ENCODE measurements at places on chromosomes 2 and 18.

DNA sequence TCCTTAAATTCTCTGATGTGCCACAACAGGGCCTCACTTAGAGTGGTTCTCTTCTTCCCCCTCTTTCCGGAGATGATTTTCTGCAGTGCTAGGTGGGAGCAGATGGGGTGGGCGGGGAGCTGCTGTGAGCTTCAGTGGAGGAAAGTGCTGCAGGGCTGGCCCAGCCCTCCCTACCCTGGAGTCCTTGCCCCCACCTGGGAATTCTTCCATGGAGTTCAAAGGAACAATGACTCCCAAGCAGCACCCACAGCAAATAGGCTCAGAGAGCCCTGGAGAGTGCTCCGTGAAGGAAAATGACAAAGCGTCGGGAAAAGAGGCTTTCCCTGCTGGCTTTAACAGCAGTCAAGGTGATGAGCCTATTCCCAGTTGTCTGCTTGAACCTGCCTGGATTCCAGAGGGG lies 28.8 kb downstream of the LOXHD1 start:
- DNase-seq = no peak

DNA sequence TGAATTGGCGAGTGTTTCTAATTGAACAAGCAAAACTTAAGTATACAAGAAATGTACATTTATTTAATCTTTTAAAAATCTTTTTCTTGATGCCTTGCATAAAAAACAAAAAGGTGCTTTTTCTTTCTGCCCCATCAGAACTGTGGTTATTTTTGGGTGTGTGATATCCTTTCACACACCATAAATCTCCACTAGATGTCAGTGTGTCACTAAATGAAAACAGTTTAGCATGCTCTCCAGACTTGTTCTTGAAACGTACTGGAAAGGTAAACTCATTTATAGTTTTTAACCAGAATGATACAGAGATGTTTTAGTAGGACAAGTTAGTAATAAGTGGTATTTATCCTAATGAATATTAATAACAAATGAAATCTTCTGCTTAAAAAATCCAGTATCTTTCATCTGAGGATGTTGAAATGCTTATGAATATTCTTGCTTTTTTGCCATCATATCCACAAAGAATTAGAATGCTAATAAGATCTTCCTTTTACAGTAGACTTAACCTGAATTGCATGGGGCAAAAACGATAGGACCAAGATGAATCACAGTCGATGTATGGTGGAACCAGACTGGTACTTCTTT lies 96.8 kb downstream of the UBE2E3 start:
- DNase-seq = no peak

GRCh38 chr18:67300498-67300897 lies 216.0 kb downstream of the DSEL start:
- no peak for DNase-seq

- no peak for DNase-seq
Observed at GRCh38 chr2:96874198-96874831, 4.4 kb upstream of the SEMA4C start.

DNA sequence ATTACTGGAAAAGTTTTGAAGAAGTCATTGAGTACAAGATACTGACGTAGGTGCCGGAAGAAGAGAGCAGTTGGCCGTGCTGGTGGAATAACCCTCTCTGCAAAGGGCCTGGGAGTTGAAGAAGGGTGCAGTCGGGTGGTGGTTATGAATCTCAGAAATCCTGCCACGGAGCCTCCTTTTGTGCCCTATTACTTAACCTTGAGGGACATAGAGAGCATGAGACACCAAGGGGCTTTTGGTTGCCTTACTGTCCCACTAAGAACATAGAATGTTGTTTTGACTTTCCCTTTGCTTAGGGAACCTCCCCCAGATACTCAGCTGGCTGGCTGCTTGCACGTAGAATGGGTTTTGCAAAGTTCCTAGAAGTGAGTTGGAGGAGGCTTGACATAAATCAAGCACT lies 1.3 kb upstream of the CD28 start:
- no peak for DNase-seq

GRCh38 chr2:15582710-15583357 lies 8.8 kb upstream of the DDX1 start:
- no peak for DNase-seq

- DNase-seq = no peak
Observed at GRCh38 chr2:33765122-33765521, 166.0 kb upstream of the FAM98A start.

DNA sequence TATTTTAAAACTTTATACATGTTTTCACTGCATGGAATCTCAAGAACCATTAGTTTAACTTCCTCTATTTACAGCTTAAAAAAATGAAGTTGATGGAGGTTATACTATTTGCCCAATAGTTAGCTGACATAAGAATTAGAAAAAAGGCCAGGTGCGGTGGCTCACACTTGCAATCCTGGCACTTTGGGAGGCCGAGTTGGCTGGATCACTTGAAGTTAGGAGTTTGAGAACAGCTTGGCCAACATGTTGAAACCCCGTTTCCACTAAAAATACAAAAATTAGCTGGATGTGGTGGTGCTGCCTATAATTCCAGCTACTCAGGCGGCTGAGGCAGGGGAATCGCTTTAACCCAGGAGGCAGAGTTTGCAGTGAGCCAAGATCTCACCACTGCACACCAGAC lies 125.1 kb upstream of the CDH19 start:
- no peak for DNase-seq

GRCh38 chr2:200930947-200931626 lies 32.4 kb downstream of the ORC2 start:
- DNase-seq = no peak

DNA sequence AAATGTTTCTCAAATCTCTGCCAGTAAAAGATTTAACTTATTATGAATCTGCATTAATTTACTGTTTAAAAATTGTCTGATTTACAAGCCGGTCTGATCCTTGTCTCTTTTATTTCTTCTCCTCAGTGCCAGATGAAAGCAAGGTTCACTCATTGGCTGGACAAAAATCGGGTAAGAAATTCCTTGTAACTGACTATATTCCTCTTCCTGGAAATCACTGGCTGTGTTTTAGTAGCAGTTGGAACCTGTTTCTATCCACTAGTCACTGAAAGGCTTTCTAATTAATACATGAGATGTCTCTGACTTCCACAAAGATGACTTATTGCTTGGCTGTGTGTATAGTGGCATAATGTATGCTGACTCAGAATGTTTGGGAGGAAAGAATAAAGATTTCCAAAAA lies 436.6 kb upstream of the NRP2 start:
- DNase-seq = no peak

- DNase-seq = no peak
Observed at GRCh38 chr18:25650201-25650941, 298.4 kb upstream of the ZNF521 start.

- DNase-seq = no peak
Observed at GRCh38 chr2:88874063-88874657, 182.7 kb downstream of the RPIA start.

- DNase-seq = no peak
Observed at GRCh38 chr2:145411493-145411892, 891.6 kb upstream of the ZEB2 start.

GRCh38 chr2:216685327-216685875 lies 9.9 kb downstream of the IGFBP5 start:
- DNase-seq = no peak

- DNase-seq = no peak
Observed at GRCh38 chr2:19870792-19871191, 31.0 kb downstream of the TTC32 start.

DNA sequence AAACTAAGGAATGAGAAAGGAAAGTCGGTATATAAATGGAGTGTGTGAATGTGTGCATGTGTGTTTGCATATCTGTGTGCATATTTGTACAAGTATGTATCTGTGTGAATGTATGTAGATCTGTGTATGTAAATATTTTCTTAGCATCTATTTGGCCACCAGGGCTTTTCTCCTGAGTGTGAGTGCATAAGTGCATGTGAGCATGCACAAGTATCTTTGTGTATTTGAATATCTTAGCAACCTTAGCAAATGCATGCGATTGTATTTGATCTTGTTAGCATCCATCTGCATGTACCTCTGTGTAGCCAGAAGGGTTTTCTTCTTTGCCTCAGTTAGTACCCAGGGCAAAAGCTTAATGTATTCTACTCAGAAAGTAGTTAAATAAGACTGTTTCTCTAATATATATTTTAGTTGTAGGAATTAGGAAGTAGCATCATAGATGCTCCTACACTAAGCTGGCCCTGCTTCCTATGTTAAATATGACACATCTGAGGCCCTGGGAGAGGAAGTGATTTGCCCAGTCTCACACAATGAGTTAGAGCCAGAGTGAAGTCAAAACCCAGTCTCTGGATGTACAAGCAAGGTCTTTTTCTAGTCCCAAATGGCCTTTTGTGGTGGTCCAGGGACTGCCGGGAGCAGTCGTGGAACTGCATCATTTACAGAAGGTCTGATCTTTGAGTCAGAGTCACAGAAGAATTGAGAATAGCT lies 9.2 kb downstream of the FKBP1B start:
- no peak for DNase-seq

- no peak for DNase-seq
Observed at GRCh38 chr2:207110310-207110709, 55.4 kb downstream of the KLF7 start.

DNA sequence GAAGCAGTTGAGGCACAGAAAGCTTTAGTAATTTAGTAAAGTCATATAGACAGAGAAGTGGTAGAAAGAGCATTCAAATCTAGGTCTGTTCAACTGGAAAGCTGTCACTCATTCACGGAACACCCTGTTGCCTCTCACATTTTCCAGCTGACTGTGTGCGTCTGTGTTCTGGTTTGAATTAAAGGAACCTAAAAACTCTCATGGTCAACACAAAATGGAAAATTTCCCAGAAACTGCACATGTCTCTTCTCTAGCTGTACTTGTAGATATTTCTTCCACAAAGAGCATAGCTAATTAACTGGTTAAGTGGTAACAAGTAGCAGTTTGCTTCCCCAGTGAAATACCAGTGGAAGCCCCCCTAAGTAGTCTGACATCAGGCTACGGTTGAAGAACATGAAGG lies 390.8 kb downstream of the TGIF1 start:
- DNase-seq = no peak

DNA sequence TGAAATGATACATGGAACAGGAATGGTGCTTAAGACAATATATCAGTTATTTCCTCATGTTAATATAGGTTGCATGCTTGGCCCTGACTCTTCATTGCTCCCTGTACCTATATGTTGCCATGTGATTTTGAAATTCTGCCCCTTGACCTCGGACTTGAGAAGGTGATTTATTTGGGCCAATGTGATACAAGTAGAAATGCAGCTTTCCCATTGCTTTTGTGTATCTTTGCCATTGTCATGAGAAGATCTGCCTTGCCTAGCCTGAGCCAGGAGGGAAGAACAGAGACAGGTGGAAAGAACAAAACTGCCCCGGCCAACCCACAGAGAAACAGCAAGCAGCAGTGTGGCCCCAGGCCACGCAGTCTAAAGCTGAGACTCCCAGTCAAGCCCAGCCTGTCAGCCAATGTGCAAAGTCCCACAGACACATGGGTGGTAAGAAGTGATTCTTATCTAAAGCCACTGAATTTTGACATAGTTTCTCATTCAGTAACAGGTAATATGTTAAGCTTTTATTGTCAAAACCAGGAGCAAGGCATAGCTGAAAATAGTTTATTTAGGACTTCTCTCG lies 245.7 kb upstream of the RND3 start:
- no peak for DNase-seq

DNA sequence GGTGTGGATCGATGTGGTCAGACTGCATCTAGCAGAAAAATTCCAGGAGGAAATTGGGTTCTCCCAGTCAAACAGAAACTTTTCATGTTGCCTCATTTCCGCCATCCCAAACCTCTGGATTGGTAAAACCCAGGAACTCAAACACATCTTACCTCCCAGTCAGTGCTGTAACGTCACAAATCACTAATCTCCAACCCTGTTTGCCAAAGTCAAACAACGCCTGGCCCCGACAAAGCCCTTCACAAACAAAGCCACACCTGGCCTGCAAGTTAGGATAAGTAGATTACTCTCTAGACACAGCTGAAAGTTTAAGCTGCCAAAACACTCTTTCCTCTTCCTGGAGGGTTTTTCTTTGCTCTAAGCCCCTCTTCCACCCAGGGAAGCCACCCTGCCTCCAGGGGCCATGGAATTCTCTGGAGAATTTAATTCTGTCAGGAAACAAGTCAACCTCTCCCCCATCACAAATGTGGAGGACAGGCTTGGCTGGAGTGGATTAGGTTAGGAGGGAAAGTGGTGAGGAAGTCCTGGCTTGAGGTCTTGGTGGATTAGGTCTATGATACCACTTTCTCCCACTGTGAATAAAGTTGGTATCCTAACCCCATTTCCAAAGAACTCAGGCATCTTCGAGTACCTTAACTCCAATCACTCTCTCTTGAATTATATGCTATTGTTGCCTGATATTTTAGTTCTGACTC lies 86.7 kb downstream of the LYPD6B start:
- no peak for DNase-seq

DNA sequence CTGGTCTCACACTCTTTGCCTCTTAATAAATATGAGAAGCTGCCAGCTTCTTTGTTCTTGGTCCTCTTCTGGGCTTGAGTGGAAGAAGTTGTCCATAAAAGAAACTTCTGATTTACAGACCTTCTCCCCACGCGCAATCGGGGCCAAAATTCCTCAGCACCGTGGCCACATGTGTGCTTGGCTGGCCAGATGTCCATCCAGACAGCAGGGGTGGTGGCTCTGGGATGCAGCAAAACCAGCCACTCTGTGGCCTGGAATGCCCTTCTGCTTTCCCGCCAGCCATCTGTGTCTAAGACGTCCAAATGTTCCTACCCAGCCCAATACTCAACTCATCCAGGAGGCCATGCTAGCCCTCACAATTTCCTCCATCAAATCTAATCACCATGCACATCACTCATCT lies 250.8 kb downstream of the EN1 start:
- no peak for DNase-seq

DNA sequence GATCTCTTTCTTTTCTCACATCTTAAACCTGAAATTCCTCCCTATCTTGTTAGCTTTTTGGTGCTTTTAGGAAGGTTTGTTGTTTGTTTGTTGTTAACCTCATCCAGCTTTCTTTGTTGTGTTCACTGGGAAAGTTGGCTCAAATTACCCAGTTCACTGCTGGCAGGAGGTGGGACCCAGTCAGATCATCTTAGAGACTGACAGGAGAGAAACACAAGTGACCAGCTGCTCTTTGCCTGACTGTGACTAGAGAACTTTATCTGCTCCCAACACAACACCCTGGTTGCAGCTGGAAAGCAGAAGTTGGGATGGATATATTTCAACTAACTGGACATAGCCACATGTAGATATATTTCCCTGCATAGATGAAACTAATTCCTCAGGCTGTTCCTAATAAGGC lies 10.0 kb downstream of the MAPK4 start:
- no peak for DNase-seq

GRCh38 chr2:159044804-159045286 lies 76.4 kb downstream of the TANC1 start:
- peak; percentile 32 for DNase-seq

GRCh38 chr2:38074058-38074763 lies 1.7 kb downstream of the CYP1B1 start:
- DNase-seq = no peak

DNA sequence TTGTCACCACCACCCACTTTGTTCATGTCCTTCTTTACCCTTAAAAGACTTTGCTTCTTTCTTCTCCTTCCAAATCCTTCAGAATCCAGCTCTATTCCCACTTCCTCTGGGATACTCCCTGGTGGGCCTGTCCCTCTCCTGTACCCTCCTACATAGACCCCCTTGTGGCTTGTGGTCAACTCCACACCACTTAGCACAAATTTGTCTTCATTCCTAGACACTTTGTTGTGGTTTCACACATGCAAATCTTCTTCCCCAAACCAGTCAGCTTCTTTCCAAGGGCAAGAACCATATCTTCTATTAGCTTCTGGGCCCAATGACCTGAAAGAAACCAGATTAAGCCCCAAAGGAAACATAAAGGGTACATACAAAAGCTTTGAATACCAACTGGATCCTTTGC lies 342.4 kb downstream of the TNS1 start:
- no peak for DNase-seq
